ENCODE measurements at places on chromosomes 11 and 22.

GRCh38 chr11:46607516-46607915 lies 9.5 kb downstream of the HARBI1 start:
- no peaks in the 10 kb centered on the region for H3K27me3 ChIP-seq
- no peaks in the 10 kb centered on the region for H3K4me1 ChIP-seq
- H3K27ac ChIP-seq, result no peak overlapping the region
- H3K4me3 ChIP-seq, result no peak overlapping the region
- DNase-seq, result no peak

- no peak overlapping the region for H3K27ac ChIP-seq
- H3K4me1 ChIP-seq, result peaks cover 3% of the 10 kb centered on the region
- no peak for DNase-seq
- H3K36me3 ChIP-seq, result no peaks in the 10 kb centered on the region
- H3K27me3 ChIP-seq, result peaks cover 32% of the 10 kb centered on the region
- no peak overlapping the region for H3K4me3 ChIP-seq
These were observed 6.1 kb upstream of the A4GALT start for GRCh38 chr22:42726811-42727210.

GRCh38 chr22:29457730-29458129 lies 19.3 kb downstream of the RFPL1 start:
- no peak for DNase-seq
- H3K4me3 ChIP-seq, result no peak overlapping the region
- no peak overlapping the region for H3K27ac ChIP-seq
- H3K27me3 ChIP-seq, result no peaks in the 10 kb centered on the region

- DNase-seq, result no peak
- no peak overlapping the region for H3K27ac ChIP-seq
- no peaks in the 10 kb centered on the region for H3K27me3 ChIP-seq
These were observed 4.6 kb downstream of the MYH9 start for GRCh38 chr22:36383110-36383581.

DNA sequence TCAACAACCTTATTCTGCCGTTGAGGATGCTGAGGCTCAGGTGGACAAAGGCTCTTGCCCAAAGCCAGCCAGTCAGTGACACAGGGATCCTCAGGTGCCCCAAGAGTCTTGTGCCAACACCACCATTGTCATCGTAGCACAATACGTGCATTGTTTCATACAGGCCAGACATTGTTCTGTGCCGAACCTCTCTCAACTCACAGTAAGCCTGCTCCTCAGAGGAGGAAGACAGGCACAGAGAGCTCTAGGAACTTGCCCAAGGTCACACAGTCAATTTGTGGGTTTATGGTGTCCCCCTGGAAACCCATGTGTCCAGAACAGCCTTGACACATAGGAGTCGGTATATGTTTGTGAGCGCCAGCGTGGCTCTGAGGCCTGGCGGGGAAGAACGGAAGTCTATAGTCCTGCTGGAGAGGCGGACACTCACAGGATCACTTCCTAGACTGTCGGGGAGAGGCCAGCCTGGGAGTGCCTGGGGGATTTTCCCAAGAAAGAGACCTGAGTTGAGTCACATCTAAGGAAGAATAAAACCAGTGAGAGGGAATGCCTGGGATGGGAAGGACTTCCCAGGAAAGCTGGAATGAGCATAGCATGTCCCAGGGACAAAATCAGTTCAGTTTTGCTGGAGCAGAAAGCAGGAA lies 20.2 kb downstream of the LIF start:
- no peak for DNase-seq
- no peak overlapping the region for H3K27ac ChIP-seq
- peaks cover 16% of the 10 kb centered on the region for H3K27me3 ChIP-seq
- peaks cover 4% of the 10 kb centered on the region for H3K4me1 ChIP-seq

GRCh38 chr22:24465566-24465965 lies 29.6 kb upstream of the UPB1 start:
- no peak for DNase-seq
- H3K36me3 ChIP-seq, result no peaks in the 10 kb centered on the region
- H3K4me1 ChIP-seq, result peaks cover 3% of the 10 kb centered on the region
- H3K27ac ChIP-seq, result no peak overlapping the region

- no peak overlapping the region for H3K4me3 ChIP-seq
- no peaks in the 10 kb centered on the region for H3K36me3 ChIP-seq
- H3K27me3 ChIP-seq, result peaks cover 14% of the 10 kb centered on the region
- no peaks in the 10 kb centered on the region for H3K4me1 ChIP-seq
- no peak overlapping the region for H3K27ac ChIP-seq
These were observed 31.5 kb upstream of the CYB5R3 start for GRCh38 chr22:42680648-42681047.

DNA sequence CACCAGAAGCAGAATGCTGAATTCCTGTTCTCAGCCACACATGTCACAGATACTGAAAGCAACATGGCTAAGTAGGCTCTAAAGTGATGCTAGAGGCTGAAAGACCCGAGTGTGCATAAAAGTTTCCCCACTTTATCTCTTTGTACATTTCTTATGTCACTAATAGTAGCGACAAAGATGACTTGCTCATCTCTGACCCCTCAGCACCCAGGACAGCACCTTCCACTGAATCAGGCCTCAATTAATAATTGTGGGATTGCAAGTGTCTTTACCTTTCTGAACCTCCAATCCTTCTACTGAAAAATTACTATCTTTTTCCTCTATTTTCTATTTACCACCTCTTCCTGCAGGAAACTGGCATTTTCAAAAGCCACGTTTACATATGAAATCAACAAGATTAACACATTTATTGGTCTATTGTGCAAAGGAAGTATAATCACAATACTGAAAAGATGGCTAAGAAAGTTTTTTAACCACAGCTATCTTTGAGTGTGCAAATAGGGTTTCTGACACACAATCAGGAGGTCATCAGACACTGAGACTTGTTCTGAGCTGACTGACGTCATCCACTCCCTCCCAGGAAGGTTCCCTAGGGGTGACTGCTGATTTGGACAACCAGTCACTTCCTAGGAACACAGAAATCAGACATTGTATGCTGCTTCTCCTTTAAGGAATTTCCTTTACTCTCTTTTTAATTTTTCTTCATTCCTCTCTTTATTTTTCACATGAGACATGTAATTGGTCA lies 213.9 kb upstream of the ISX start:
- no peaks in the 10 kb centered on the region for H3K36me3 ChIP-seq
- H3K4me1 ChIP-seq, result peaks cover 9% of the 10 kb centered on the region
- DNase-seq, result no peak

GRCh38 chr22:41478473-41478872 lies 9.6 kb downstream of the ACO2 start:
- H3K27ac ChIP-seq, result no peak overlapping the region
- H3K27me3 ChIP-seq, result no peaks in the 10 kb centered on the region

- no peak overlapping the region for H3K4me3 ChIP-seq
- no peaks in the 10 kb centered on the region for H3K27me3 ChIP-seq
- H3K4me1 ChIP-seq, result peaks cover 30% of the 10 kb centered on the region
- H3K36me3 ChIP-seq, result no peaks in the 10 kb centered on the region
These were observed 19.7 kb upstream of the ALG8 start for GRCh38 chr11:78158987-78159652.

DNA sequence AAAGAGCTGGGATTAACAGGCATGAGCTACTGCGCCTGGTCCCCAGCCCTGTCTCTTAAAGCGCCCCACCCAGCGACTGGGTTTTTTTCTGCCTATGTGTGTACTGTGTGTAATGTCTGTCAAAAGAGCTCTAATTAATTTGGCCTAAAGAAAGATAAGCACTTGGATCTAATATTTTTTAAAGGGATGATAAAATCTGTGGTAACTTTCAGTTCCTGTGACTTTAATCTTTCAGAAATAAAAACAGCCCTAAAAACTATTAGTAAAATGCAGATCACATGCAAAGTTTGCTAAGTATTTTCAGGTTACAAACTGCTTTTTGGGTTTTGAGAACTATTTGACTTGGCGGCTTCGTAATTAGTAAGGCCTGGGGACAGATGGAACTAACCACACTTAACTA lies 1358.7 kb downstream of the LRRC4C start:
- no peak for DNase-seq
- H3K4me1 ChIP-seq, result no peaks in the 10 kb centered on the region
- no peak overlapping the region for H3K27ac ChIP-seq
- no peak overlapping the region for H3K4me3 ChIP-seq

GRCh38 chr22:30890686-30891442 lies 77.7 kb downstream of the MORC2 start:
- H3K36me3 ChIP-seq, result peaks cover 11% of the 10 kb centered on the region
- peaks cover 3% of the 10 kb centered on the region for H3K27me3 ChIP-seq
- H3K4me3 ChIP-seq, result no peak overlapping the region
- H3K4me1 ChIP-seq, result no peaks in the 10 kb centered on the region

DNA sequence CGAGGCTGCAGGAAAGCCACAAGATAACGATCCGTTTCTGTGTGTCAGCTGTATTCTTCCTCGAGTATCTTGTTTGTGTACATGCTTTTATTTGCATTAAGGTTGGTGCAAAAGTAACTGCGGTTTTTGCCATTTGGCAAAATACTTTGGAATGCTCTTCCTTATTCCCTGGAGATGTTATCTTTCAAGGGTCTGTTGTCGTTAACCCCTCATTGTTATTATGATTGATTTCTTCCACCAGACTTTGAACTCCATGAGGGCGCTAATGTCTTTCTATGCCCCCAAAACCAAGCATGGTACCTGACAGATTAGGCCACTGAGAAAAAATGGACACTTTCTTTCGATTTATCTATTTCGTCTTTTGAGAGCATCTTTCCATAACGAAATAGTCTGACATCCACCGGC lies 563 bp upstream of the PSMA1 start:
- peaks cover 12% of the 10 kb centered on the region for H3K4me1 ChIP-seq
- DNase-seq, result no peak
- H3K36me3 ChIP-seq, result peaks cover 10% of the 10 kb centered on the region
- peak overlapping the region; percentile 96 for H3K4me3 ChIP-seq
- peak overlapping the region; percentile 99 for H3K27ac ChIP-seq
- no peaks in the 10 kb centered on the region for H3K27me3 ChIP-seq

- DNase-seq, result peak; percentile 79
- H3K4me3 ChIP-seq, result no peak overlapping the region
- H3K27me3 ChIP-seq, result no peaks in the 10 kb centered on the region
- no peak overlapping the region for H3K27ac ChIP-seq
- peaks cover 2% of the 10 kb centered on the region for H3K36me3 ChIP-seq
These were observed 142.9 kb downstream of the CRYBB2 start for GRCh38 chr22:25362215-25362882.

DNA sequence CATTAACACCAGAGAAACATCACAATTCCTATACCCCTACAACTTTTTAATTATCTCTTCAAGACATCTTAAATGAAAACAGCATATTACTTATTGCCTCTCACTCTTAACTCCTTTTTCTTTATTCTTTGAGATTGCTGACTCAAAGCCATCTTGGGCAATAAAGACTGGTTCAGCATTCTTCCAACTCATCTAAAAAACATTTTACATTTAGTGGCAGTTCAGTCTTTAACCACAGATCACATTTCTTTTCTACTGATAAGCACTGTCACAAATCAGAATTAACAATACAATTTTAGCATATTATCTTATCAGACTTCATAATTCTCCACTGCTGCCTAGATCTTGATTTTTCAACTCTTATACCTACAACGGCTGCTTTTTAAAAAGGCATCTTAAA lies 34.0 kb downstream of the SIK3 start:
- H3K4me1 ChIP-seq, result peaks cover 17% of the 10 kb centered on the region
- peak overlapping the region; percentile 81 for H3K27ac ChIP-seq
- DNase-seq, result no peak
- no peak overlapping the region for H3K4me3 ChIP-seq
- no peaks in the 10 kb centered on the region for H3K27me3 ChIP-seq
- H3K36me3 ChIP-seq, result peaks cover 5% of the 10 kb centered on the region

- peaks cover 6% of the 10 kb centered on the region for H3K4me1 ChIP-seq
- H3K4me3 ChIP-seq, result peak overlapping the region; percentile 68
- H3K36me3 ChIP-seq, result no peaks in the 10 kb centered on the region
- peaks cover 65% of the 10 kb centered on the region for H3K27me3 ChIP-seq
These were observed 617 bp upstream of the ARHGAP20 start for GRCh38 chr11:110712659-110713448.

GRCh38 chr11:13666708-13667107 lies 1.8 kb upstream of the FAR1 start:
- no peak for DNase-seq
- H3K27ac ChIP-seq, result no peak overlapping the region
- peaks cover 23% of the 10 kb centered on the region for H3K4me1 ChIP-seq
- H3K36me3 ChIP-seq, result peaks cover 7% of the 10 kb centered on the region
- H3K27me3 ChIP-seq, result peaks cover 16% of the 10 kb centered on the region
- no peak overlapping the region for H3K4me3 ChIP-seq

DNA sequence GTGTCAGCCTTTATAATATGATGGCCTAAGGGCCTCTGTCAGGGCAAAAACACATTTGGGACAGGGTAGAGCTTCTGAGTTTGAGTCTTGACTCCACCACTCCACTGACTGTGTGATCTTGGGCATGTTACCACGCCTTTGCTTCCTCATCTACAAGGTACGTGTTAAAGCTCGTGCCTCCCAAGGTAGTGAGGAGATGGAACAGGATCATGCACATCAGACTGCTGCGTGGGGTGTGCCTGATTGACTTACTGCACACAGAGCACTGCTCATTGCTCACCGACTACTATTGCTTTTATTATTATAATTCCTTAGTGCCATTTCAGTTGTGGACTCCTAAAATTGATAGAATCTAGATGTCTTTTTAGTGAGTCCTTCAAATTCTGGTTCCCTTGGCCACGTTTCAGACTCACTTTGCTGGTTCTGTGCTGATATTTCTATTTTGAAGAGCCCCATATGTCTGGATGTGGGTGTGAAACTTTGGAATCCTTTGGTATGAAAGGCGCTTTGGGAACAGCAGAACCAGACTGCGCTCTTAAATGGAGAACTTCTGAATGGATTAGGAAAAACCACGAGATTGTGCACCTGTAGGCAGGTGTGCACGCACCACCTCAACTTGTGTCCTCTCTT lies 44.1 kb upstream of the RAB1B start:
- DNase-seq, result no peak
- peaks cover 9% of the 10 kb centered on the region for H3K36me3 ChIP-seq
- H3K4me3 ChIP-seq, result no peak overlapping the region
- H3K4me1 ChIP-seq, result peaks cover 7% of the 10 kb centered on the region
- H3K27me3 ChIP-seq, result no peaks in the 10 kb centered on the region
- no peak overlapping the region for H3K27ac ChIP-seq

GRCh38 chr11:19075636-19076035 lies 15.1 kb upstream of the MRGPRX2 start:
- no peak overlapping the region for H3K27ac ChIP-seq
- DNase-seq, result no peak
- H3K4me1 ChIP-seq, result peaks cover 12% of the 10 kb centered on the region
- peaks cover 3% of the 10 kb centered on the region for H3K27me3 ChIP-seq

DNA sequence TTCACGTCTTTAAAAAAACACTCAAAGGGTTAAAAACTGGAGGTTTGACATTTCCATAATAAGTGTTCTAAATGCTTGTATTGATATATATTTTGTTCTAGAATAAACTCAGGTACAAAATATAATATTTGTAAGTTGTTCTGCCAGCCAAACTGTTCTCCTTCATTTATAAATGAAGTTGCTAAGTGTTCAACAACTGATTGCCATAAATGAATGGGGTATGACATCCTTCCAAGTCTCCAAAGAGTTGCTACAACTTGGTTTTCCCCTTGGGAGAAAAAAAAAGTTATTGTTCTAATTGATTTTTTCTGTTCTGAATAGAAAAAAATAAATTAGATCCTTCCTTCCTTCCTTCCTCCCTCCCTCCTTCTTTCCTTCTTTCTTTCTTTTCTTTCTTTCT lies 65.4 kb upstream of the BLID start:
- no peak for DNase-seq
- no peak overlapping the region for H3K4me3 ChIP-seq
- H3K36me3 ChIP-seq, result no peaks in the 10 kb centered on the region
